Activated naive CD4-positive, alpha-beta T cell (primary cell): ENCODE measurements at places on chromosomes 16 and 17.

GRCh38 chr16:79598348-79599181, 2.0 kb downstream of the MAF start:
- DNase-seq, result peak; percentile 23

- DNase-seq, result no peak
Measured at GRCh38 chr16:75804368-75804767, 78.1 kb upstream of the CPHXL start.

- DNase-seq, result no peak
Measured at GRCh38 chr17:14451729-14452191, 150.9 kb downstream of the HS3ST3B1 start.

GRCh38 chr17:21289175-21289901, 4.8 kb downstream of the MAP2K3 start:
- no peak for DNase-seq

GRCh38 chr16:27505297-27506236, 44.1 kb downstream of the GTF3C1 start:
- no peak for DNase-seq

DNA sequence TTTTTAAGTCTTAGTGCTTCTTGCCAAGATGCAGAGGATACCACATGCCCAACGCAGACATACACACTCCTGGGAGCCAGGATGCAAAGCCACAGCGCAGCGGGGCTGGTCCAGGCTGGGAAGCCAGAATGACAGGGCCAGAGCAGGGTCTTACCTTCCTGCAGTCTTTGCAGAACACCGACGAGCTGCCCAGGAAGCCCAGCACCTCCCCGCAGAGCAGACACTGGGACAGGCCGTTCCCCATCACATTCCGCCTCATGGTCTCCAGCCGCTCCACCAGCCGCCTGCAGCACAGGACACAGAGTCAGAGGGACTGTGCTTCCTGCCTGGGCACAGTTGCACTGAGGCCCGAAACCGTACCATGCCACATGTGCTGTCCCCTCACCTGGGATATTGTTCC, 33.3 kb downstream of the RPH3AL start:
- no peak for DNase-seq

- no peak for DNase-seq
Measured at GRCh38 chr17:83186226-83186625, 106.8 kb downstream of the METRNL start.

GRCh38 chr16:51107742-51108141, 43.3 kb downstream of the SALL1 start:
- DNase-seq, result no peak

- DNase-seq, result no peak
Measured at GRCh38 chr17:19013806-19014627, 9.5 kb upstream of the FAM83G start.

- no peak for DNase-seq
Measured at GRCh38 chr16:76386784-76387183, 109.6 kb downstream of the CNTNAP4 start.

- no peak for DNase-seq
Measured at GRCh38 chr16:87034317-87034716, 282.9 kb downstream of the C16orf95 start.

DNA sequence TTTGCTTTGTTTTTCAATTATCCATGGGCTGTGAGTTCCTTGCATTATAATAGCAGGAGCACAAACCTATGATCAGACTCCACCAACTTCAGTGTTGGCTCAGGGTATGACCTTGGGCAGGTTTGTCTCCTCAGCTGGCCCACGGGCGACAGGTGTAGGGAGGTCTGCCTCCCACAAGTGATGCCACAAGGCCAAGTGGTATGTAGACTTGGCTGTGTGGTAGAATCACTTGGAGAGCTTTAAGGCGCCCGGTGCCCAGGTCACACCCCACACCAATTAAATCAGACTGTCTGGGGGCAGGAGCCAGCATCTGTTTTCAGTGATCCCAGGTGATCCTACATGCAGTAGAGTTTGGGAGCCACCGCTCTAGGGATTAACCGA, 153.4 kb downstream of the CLEC16A start:
- no peak for DNase-seq

GRCh38 chr16:10983159-10983558, 38.8 kb downstream of the CLEC16A start:
- DNase-seq, result no peak

GRCh38 chr16:86231321-86231995, 278.9 kb upstream of the FOXF1 start:
- DNase-seq, result no peak

GRCh38 chr16:78137782-78138616, 38.5 kb downstream of the WWOX start:
- no peak for DNase-seq

GRCh38 chr17:78323826-78324390, 36.0 kb downstream of the SOCS3 start:
- DNase-seq, result no peak

GRCh38 chr17:51445946-51446345, 185.6 kb downstream of the UTP18 start:
- DNase-seq, result no peak

- DNase-seq, result no peak
Measured at GRCh38 chr17:79657861-79658810, 47.3 kb upstream of the RBFOX3 start.

DNA sequence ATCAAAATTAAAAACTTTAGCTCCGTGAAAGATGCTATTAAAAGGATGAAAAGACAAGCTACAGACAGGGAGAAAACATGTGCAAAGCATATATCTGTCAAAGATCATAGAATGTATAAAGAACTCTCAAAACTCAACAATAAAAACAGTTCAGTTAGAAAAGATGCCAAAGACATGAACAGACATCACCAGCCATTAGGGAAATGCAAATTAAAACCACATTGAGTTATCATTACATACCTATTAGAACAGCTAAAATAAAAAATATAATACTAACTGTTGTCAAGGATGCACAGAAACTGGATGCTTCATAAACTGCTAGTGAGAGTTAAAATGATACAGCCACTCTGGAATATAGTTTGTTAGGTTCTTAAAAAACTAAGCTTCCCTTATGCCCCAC, 58.8 kb downstream of the NFATC3 start:
- no peak for DNase-seq

GRCh38 chr16:5604770-5605169, 507.2 kb upstream of the EEF2KMT start:
- no peak for DNase-seq

- no peak for DNase-seq
Measured at GRCh38 chr16:22427556-22427955, 53.1 kb upstream of the CDR2 start.

GRCh38 chr16:5032748-5033167, 977 bp downstream of the NAGPA start:
- no peak for DNase-seq

DNA sequence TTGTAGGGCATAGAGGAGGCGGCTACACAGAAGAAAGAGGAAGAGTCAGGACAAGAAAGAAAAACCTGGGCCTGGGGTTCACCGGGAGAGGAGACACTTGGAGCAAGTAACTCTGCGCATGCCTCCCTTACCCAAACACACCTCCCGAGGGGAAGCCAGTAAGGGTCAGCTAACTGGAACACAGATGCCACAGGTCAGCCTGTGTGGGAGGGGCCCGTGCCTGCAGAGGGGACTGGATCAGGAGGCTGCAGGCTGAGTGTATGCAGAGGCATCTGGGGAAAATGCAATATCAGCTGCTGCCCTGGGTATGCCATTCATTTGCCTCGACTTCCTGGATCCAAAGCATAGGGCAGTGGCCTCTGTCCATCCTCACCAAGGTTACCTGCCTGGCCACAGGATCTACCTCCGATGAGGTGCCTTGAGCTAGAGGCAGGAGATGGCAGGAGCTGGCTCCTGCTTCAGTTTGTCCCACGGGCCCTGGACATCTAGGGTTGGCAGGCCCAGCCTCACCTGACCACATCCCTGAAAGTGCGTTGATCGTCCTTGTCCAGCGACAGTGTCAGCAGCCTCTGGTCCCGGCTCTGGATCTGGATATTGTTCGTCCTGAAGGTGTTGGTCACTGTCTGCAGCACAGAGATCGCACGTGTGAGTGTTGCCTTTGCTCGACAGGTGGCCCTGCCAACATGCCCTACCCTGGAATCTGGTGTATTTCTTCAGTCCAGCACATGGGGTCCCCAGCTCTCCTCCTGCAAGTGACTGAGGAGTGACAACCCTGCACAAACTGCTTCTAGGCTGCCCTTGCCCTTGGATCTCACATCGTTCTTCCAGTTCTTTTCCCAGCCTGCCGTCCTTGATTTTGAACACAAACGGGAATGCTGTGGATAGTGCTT, 4.6 kb upstream of the MFSD6L start:
- no peak for DNase-seq

DNA sequence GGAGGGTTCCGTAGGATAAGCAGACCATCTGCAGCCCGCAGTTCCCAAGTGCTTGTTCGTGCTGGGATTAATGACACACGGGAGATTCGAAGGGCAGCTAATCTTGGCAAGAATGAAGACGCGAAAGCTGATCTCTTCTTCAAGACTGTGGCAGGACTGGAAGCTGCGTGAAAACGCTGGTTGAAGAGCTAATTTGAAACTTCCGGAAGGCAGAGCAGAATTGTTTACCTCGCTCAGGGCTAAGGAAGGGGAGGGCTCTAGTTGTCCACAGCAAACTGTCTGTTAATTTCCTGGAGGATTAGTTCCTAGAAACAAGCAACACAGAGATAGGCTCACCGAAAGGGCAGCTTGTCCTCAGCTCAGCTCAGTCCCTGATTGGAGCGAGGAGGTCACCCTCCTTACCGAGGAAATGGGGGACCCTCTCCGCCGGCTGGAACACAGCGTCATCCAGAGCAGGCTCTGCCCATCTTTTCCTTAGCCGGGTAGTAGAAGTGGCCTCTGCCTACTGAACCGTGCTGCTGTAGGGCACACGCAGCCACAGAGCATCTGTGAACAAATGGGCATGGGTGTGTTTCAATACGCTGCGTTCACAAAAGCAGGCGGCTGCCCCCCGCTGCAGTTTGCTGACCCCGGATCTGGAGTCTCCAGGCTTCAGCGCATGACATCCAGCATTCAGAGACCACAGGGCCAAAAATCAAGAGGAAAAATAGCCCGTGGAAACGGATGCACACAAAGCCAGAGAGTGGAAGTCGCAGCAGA, 16.7 kb upstream of the BAIAP2 start:
- DNase-seq, result no peak

DNA sequence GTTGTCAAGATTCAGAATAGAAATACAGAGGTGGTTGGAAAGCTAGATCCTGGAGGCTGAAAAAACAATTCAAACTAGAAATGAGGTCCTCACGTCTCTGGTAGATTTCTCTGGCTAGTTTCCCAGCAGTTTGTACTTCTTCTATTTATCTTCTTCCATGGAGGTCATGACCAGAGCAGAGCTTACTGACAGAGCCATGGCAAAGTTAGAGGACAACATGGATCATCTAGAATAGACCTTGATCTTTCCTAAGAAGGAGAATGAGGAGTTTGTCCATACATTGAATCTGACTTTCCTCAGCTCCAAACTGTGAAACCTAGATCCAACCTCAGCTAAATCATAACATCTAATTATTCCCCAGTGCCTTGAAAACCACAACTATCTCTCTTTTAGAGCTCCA, 900.8 kb upstream of the GOT2 start:
- no peak for DNase-seq

GRCh38 chr16:7964744-7965143, 625.6 kb downstream of the TMEM114 start:
- no peak for DNase-seq

DNA sequence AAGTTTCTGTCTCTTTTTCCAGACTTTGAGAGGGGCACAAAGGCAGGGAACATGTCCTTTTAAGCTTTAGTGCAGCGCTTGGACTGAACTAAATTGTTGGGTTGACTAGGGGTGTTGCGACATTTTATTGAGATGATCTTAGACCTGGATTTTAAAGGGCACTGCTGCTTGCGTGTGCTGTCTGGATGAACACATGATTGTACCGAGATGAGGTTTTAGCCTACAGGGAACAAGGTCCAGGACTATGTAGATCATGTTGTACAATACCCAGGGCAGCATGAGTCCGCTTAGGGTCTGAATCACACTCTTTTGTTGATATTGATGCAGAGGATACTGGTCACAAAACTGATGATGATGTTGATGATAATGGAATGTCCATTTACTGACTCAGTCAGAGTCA, 5.2 kb upstream of the RGS9 start:
- no peak for DNase-seq

GRCh38 chr16:20673882-20674683, 23.4 kb downstream of the ACSM1 start:
- DNase-seq, result no peak

- no peak for DNase-seq
Measured at GRCh38 chr16:88691924-88692560, 5.7 kb upstream of the SNAI3 start.

GRCh38 chr17:78224231-78225087, 7.0 kb upstream of the TMEM235 start:
- DNase-seq, result no peak

DNA sequence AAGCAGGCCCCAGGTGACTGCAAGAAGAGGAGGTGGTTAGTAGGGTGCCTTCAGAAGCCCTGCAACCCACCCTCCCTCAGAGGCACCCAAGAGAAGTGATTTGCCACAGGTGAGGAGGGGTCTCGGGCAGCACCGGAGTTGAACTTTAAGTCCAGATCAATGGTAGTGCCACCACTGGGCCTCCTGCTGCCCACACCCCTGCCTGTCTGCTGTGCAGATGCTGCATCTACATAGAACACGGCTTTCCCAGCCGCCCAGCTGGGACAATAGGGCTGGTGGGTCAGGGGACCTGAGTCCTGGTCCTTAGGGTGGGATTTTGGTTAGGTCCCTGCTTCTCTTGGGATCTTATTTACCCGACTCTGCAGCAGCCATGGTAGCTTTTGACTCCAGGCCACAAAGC, 17.6 kb upstream of the FAM83G start:
- no peak for DNase-seq

- peak; percentile 42 for DNase-seq
Measured at GRCh38 chr17:67245694-67246402, 852 bp upstream of the HELZ start.

GRCh38 chr16:3215601-3216262, 19.2 kb downstream of the ZNF200 start:
- DNase-seq, result no peak

DNA sequence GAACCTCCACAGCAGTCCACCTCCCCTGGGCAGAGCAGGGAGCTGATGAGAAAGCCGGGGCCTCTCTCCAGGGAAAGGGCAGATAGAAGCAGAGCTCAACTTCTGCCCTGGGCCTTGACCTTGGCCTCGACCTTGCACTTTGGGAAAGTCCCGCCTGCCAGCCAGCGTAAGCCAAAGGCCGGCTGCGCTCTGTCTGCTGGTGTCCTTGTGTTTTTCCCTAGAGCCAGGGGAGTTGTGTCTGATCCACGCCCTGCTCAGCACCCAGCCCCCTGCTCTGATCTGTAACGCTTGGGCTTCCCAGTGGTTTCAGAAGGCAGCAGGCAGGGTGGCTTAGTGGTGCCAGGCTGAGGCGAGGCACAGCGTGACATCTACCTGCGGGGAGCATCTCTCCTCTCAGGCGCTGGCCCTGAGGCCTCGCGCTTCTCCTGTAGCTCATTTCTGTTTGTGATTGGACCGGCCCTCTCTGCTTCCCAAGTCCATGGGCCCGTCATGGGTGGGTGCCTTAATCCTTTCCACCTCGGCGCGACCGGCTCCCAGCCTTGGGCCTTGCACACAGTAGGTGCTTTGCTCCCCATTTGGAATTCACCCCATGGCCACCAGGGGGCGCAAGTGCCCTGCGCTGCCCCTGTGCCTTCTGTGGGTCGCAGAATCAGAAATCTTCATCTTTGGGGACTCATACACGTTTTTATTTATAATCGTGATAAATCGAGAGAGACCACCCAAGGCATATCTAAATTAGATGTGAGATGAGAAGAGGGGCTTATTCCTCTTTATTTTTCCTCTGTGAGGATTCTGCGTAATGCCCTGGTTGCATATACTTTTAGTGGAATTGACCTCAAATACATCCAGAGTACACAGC, 24.2 kb downstream of the SGSH start:
- DNase-seq, result peak; percentile 38
